ENCODE measurements at places on chromosomes 1 and 21.

- DNase-seq: no peak
Observed at GRCh38 chr1:159751031-159751430, 29.7 kb upstream of the DUSP23 start.

- DNase-seq: no peak
Observed at GRCh38 chr1:2194319-2194897, at the start of gene FAAP20. TSS of gene FAAP20 (minus strand) at chr1:2194772. CDS start at chr1:2194749, 23 bp downstream.

DNA sequence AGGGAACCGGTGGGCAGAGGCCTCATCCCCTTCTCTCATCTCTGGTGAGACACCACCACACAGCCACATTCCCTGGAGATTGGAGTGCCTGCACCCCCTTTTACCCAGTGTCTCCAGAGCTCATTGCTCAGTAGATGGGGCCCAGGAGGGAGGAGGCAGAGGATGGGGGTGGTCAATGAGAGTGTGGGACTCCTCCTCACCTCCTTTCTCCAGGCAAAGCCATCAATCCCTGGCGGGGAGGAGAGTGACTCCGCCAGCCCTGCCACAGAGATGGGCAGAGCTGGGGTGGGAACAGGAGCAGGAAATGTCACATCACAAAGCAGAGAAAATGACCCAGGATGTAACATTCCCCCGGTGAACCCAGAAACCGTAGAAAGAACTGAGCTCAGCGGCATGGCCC, 117.2 kb downstream of the MATN1 start:
- no peak for DNase-seq

DNA sequence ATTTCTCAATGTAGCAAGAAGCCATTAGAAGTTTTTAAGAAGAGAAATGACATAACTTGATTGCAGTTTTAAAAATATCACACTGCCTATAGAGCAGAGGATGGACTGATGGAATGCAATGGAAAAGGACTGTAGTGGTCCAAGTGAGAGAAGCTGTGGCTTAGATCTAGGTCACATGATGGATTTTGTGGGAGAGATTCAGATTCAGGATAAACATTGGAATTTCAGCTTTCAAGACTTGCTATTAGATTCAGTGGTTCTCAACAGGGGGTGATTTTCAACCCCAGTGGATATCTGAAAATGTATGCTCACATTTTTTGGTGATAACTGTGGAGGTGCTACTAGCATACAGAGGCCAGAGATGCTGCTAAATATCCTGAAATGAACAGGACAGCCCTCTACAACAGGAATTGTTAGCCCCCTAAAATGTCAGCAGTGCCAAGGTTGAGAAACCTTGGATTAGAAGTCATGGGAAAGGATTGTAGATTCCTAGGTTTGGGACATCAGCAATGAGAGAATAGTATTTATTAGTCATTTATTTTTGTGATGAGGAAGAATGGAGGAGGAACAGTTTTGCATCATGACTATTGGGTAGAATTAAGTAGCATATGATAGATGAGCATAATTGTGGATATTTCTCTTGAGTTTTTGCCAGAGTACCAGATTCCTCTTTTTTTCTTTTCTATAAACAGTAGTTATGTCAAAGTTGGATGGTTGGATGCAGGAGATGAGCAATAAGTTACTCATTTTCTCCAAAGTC, 30.1 kb upstream of the KCNK2 start:
- DNase-seq: no peak

- DNase-seq: no peak
Observed at GRCh38 chr1:116167625-116168276, 56.6 kb downstream of the MAB21L3 start.

- DNase-seq: no peak
Observed at GRCh38 chr1:2276803-2277580, 48.9 kb downstream of the SKI start.

GRCh38 chr1:192703283-192704206, 67.6 kb downstream of the RGS13 start:
- DNase-seq: no peak

GRCh38 chr1:227776331-227776771, 39.1 kb upstream of the PRSS38 start:
- DNase-seq: no peak

DNA sequence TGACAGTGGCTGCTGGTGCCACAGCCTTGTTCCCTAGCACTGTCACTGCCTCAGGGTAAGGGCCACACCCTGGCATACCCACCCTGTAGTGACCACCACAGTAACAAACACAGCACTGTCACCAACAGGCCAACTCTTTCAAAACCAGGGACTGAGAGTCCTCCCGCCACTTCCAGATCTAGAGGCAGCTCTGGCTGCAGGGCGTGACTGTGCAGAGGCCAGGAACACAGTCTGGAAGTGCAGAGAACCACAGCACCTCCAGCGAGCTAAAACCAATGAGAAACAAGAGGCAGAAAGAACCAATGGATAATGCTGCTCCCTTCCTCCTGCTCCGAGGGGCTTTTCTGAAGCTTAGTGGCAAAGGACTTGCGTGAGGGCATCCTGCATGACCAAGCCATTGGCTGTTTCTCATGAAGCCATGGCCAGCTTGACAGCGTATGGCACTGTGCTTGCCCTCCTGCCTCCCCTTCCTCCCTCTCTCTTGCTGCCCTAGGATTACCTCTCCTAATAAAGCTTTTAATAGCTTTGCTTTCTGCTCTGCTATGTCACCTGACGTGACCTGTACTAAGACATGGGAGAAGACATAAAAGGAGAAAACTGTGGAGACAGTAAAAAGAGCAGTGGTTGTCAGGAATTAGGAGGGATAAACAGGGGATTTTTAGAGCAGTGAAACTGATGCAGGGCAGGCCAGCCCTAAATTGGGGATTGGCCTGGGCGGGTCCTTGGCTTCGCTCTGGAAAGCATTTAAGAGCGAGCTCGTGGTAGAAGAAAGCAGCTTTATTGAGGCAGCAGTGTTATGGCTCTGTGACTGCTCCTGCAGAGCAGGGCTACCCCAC, 7.2 kb downstream of the PARP1 start:
- DNase-seq: no peak

GRCh38 chr1:10520952-10521351, 46.2 kb downstream of the PEX14 start:
- DNase-seq: no peak

DNA sequence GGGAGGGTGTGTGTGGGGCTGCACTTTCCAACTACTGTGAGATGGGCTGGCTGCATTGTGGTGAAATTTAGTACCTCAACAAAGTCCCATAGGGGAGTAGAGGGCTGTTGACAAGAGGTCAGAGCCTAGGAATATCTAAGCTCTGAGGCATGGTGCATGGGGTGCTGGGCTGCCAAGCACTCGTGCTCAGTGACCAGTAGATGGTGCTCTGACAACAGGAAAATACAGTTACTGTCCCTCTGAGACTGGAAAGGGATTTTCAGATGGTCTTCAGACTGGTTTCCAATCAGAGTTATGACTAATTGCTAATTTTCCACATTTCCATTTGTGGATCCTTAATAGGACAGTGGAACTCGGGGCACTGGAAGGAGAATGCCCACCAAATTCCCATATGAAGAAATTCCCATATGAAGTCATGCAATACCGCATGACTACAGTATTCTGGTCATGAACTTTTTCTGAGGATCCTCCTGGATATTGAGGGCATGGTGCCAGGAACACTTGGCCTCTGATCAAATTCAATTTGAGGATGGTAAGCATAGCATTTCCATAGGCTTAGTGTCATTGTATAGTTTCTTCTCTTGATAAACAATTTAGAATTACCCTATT, 4.1 kb upstream of the CACNA1E start:
- DNase-seq: peak; percentile 65

DNA sequence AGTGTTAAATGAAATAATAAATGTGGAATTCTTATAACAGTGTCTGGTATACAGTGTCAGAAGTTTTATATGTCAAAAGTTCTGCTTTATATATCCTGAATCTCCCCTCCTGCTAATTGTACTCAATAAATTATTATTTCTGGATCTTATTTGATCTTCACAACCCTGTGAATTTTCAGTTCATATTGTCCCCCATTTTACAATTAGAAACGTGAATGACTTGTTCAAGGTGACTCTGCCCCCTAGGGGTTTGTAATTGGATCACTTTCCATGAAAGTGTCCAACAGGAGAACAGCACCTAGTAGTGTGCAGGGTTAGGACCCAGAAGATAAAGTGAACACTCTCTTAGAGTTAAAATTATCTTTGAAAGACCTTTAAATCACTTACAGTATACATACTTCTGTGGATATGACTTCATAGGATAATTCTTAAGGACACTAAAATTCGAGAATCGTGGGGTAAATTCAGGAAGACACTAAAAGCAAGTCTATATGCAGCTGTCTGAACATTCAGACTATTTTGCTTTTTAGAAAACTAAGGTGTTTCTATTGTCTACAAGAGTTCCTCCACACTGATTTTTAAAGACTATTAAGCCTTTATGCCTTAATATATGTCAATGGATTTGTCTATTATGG, 4.5 kb upstream of the DDR2 start:
- DNase-seq: no peak

DNA sequence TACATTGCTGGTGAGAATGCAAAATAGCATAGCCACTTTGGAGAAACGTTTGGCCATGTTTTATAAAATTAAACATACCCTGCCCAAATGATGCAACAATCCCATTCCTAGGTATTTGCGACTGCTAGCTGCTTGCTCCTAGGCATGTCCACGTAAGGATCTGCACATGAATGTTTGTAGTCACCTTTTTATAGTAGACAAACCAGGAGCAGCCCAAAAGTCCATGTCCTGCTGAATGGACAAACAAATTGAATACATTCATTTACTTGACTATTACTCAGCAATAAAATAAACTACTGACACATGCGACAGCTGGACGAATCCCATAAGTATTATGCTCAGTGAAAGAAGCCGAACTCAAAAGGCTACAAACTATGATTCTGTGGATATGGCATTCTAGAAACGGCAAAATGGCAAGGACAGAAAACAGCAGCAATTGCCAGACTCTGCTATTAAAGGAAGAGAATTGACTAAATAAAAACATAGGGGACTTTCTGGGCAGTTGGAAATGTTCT, 161.9 kb upstream of the GALNT2 start:
- no peak for DNase-seq

DNA sequence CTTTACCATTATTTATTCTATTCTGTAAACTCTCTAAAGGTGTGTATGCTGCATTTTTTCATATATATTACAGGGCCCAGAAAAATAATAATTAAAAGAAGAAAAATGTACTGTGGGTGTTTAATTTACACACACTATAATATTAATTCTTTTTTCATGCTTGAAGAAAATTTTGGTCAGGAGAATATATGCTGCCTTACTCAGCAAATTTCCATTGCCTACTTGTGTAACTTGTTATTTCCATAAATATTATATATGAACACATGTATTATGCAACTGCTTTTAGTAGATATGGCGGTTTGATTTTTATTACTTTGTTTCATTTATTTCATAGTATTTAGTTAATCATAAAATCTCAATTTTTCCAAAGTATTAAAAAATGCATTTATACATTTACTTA, 46.4 kb upstream of the SERPINC1 start:
- DNase-seq: no peak

DNA sequence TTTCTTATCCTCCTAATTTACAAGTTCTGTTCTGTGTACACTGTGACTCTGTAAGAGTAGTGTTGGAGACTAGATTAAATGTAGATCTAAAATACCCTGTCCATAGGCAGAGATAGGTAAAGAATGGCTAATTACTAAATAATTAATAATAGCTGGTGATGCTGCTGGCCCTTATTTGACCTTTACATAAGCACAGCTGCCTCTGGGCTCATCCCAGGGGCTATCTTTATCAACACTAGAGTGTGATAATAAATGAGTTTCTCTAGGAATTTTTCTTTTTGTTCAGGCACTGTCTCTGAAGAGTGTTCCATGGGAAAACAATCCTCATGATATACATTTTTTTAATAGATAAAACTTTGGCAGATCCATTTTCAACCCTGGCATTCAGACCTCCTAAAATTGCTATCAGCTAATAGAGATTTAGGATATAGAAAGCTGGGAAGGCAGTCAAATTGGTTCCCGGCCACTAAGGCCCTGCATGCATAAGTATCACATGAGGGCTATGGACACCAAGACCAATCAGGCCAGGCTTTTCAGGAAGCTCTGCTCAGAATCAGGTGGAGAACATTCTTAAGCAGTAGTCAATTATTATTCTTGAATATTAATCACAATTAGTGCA, 107.2 kb downstream of the ROR1 start:
- DNase-seq: no peak

DNA sequence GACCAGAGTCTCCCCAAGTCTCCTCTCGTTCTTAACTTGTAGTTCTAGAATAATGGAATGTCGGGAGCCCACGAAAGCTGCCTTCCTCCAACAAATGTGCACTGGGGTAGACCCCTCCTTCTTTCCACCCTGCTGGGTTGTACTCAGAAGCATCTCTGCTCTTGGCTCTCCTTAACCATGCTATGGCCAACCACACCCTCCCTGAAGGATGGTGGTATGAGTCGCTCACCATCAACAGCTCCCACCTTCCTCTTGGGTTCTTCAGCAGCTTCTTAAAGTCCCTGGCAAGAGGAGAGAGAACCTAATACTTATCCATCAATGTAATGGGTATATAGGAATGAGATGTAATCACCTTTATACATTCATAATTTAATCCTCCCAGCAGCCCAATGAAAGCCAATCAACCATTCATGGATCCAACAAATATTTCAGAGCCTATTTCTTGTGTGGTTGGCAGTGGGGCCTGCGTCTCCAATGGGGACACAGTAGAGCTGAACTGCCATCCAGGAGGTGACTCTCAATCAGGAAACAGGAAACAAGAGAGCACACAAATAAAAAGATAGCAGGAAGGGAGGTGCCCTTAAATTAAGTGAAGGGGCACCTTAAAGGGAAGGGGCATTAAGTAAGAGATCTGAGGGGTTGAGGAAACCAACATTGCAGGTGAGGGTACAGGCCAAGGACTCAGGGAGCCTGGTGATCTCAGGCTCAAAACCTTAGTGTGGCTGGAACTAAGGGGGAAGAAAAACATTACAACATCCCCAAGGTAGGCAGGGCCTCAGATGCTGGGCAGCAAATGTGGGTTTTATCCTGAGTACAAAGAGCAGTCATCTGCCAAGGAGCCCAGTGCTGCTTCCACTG, 64.4 kb upstream of the ETS2 start:
- DNase-seq: no peak

GRCh38 chr21:37783016-37783415, 133.2 kb downstream of the KCNJ6 start:
- DNase-seq: no peak

DNA sequence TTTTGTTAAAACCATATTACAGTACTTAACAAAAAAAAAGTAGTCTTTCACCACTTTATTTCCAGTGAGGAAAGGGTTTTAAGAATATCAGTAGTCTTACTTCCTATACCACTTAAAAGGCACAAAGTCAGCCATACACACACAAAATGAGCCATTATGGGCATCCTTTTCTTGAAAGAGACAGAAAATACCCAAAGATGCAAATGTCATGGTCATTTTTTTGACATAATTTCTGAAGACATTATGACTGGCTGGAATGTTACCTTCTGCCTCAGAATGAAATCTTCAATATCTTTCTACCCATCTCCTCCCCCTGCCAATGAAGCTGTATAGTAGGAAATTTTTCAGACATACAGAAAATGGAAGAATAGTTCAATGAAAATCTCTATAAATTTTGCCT, 237.7 kb downstream of the SLC45A1 start:
- DNase-seq: no peak

GRCh38 chr1:226149806-226150205, 36.7 kb downstream of the ACBD3 start:
- DNase-seq: no peak
